ENCODE measurements at places on chromosomes 7 and 10.

DNA sequence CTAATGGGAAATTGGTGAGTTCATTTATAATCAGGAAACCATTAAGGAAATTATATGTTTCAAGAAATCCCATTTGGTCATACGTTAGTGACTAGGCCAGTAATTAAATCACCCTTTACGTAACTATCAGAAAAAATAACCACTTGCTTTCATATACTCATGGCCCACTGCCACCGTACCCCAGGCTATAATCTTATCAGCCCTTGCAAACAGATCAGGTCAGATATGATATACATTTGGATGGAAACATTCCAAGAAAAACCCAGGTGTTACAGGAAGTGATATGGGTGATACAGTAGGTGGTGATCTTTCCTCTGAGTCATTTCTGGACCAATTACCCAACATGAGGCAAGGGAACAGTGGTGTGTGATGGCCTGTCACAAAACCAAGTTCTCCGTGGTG is 481.0 kb upstream of the SEMA3A start:
- no peak for DNase-seq

- no peak for DNase-seq
These were observed 26.1 kb upstream of the PRKAR1B start for GRCh38 chr7:753190-753589.

- no peak for DNase-seq
These were observed 399.9 kb downstream of the GATA3 start for GRCh38 chr10:8454357-8454756.

- DNase-seq = no peak
These were observed 116.1 kb downstream of the INSYN2A start for GRCh38 chr10:127080317-127080716.

DNA sequence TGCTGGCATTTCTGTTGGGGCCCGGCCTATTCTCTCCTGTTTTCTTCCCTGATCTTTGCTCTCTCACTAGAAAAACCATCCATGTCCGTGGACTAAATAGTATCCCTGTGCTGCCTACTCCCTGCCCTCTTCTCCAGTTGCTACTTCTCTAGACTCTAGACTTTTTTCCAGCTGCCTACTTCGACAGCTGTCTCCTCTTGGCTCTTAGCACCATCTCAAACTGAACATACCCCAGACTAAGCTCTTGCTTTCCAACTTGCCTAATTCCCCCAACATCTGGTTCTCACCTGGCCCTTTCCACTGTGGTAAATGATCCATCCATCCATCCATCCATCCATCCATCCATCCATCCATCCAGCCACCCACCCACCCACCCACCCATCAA is 19.5 kb downstream of the ADCYAP1R1 start:
- no peak for DNase-seq

DNA sequence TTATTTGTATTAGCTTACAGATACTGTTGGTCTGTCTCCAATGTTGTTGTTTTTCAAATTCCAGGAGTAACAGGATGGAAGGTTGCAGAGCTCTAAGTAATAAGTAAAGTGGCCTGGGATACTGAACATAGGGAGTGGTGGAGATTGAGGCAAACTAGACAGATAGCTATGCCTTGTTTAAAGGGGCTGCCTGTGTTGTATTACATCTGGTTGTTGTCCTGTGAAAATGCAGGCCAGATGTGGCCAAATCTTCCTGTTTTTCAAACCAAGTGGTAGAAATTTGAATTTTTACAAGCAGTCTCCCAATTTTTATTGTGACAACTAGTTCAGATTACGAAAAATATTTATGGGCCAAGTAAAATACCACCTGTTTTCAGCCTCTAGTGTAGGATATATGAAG is 33.5 kb downstream of the BICC1 start:
- no peak for DNase-seq

DNA sequence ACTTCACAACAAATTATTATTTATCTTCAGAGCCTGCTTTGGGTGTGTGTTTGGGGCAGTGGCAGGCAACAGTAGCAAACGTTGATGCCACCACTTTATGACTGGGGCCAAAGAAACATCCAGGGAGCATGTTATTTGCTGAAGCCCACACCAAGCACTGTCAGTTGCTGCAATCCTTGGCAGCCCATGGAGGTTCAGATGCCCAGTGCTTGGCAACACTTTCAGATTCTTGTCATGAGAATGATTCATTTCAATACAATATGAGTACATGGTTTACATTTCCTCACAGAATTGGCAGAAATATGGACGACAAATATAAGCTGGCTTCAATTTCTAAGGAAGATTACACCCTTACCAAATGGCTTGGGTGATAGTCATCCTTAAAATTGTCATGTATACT is 46.5 kb upstream of the GLI3 start:
- no peak for DNase-seq

GRCh38 chr7:93044147-93044810 is 73.5 kb downstream of the SAMD9 start:
- DNase-seq = no peak

DNA sequence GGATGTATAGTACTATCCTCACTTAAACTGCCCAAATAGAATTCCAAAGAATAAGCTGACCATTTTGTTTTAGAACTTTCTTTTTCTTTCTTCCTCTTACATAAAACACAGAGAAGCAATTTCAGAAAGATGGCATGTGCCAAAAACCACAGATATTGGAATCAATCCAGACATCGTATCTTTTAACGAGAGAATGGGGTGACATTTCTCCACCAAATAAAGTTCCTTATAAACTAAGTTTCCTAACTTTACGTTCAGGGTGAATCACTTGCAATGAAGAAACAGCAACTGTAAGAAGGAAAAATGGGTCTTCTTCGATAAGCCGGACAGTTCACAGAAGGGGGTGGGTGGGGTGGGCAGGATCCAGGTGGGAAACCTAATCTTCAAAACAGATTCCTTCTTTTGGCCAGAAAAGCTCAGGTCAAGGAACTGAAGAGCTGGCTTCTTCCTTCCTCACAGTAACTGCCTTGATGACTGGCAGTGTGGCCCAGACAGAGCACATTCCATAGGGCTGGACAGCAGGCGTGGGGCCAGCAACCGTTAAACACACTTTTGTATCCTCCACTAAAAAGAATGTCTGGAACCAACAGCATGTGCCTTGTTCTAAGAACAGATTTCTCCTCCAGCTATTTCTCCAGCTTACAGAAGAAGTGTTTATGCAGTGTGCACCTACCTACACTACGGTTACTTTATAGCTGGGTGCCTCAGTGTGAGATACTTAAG is 31.5 kb downstream of the CREB3L2 start:
- DNase-seq = peak; percentile 17

GRCh38 chr10:13773496-13774170 is 186.9 kb downstream of the PRPF18 start:
- DNase-seq = no peak

DNA sequence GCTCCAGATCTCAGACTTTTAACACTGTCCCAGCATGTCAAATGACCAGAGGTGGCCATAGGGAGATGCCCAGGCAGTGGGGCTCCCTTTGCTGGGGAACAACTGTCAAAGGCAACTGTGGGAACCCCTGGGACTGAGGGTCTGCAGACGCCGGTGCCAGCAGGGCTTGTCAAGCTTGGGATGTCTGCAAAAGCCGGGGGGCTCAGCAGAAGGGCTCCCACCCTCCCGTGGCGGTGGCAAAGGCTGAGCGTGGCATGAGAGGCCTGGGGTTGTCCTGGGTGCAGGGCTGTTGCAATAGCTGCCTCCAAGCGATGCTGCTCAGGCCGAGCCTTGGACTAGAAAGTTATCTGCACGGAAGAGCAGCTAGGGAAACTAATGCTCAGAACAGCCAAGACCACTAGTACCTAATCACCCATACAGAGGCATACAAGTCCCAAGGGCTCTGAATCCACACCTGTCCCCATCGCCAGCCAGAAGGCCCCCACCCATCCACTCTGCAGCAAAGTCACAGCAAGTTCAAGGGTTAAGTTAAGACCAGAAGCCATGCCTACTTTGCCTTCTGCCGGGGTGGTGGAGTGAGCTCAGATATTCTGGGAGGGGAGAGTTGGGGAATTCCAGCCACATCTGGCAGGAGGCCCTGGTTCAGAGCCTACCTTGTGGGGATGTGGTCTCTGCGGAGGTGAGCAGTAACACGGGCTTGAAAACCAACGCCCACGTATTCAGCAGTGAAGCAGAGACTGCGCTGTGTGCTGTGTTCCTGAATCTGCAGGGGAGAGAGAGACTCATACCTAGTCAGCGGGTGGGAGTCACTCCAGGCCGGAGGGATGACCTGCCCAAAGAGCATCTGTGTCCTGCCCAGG is 4.6 kb downstream of the SH2B2 start:
- no peak for DNase-seq

GRCh38 chr7:106987777-106988176 is 56.7 kb upstream of the PRKAR2B start:
- no peak for DNase-seq

- peak; percentile 24 for DNase-seq
These were observed 1.7 kb upstream of the CDH23 start for GRCh38 chr10:71394926-71395562.

- no peak for DNase-seq
These were observed 2.7 kb downstream of the FAM131B start for GRCh38 chr7:143359771-143360353.

DNA sequence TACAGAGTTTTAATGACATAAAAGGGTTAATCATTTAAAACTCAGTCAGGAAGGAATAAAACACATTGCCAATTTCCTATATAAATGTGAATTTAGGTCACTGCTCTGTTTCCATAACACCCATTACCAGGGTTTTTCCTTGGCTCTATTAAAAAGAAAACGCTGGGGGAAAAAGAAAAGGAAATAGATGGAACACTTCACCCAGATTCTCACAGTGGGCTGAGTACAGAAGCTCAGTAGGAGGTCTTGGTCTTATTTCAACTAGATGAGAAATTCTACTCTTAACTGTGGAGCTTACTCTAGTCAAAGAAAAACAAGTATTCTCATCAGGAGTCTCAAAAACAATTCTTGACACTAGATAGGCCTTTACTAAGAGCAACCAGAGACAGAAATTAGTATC is 36.5 kb downstream of the GLUD1 start:
- DNase-seq = no peak

DNA sequence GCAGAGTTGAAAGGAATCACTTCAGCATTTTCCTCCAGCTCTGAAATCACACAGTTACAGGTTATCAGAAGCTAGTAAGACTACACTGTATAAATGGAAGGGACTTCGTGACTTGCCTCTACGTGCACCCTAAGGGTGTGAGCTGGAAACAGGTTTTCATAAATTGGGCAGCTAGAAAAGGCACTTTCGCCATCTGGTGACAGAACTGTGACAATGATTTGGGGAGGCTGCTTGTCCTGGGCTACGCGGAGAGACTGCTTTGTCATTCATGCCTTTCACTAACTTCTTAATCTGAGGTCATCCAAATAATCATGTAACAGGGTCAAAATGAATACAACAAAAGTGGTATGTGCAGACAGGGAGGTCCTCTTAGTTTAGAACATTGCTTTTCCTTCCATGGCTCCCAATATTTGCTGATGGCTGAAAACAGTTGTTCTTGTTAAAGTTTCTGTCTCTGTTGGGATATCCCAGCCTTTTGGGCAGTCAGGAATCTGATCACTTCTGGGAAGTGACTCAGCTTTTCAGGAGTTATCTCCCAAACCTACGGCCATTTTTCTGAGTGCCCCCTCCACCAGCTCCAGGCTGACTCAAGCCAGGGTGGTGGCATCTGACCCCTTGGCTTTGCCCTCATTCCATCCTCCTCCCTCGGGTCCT is 17.8 kb downstream of the VWC2 start:
- DNase-seq = no peak

GRCh38 chr10:33935350-33935749 is 600.9 kb upstream of the NRP1 start:
- no peak for DNase-seq

DNA sequence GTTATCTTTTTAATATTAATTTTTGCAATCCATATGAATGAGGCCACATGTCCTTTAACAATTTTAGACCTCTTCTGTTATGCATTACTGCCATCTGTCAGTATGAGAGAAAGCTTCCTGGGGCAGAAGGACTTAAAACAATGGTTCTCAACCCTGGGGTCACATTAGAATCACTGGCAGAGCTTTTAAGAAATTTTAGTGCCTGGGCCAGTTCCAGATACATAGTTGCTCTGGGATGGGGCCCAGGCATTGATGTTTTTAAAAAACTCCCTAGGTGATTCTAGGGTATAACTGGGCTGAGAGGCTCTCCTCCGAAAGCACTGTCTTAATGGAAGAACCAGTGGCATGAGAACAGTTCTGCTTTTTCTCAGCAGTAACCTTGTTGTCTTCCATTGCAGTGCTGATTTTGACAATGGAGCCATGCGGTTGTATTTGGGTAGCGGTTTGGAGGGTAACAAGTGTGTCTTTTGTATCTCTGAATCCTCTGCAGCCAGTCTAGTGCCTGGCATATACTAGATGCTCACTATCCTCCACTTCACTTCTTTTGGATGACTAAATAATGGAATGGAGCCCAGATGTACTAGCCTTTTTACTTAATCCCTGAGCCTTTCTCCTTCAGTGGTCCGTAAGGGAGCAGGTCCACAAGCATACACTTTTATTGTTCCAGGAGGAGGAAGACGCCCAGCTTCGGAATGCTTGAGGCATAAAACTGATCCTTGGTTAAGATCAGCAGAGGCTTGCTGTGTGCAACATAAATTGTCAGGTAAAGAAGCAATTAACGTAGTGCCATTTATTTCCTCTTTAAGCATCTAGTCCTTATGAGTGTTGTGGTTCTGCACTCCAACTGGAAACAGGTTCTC is 227.1 kb downstream of the AUTS2 start:
- no peak for DNase-seq

DNA sequence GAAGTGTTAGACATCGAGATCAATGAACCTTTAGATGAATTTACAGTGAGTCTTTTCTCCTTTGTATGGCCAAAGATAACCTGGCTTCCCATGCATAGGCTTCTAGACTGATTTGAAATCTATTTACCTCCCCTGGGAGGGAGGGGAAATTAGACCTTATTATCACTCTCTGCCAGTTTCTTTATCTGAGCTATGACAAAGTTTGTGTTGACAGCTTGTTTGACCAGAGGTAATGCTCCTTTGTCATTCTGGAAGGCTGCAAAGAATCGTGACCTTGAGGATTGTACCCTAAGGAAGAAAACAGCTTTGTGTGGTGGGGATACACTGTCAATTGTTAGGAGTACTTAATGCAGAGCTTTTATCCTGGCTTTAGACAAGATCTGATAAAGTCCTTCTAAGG is 36.4 kb downstream of the RBM33 start:
- no peak for DNase-seq

DNA sequence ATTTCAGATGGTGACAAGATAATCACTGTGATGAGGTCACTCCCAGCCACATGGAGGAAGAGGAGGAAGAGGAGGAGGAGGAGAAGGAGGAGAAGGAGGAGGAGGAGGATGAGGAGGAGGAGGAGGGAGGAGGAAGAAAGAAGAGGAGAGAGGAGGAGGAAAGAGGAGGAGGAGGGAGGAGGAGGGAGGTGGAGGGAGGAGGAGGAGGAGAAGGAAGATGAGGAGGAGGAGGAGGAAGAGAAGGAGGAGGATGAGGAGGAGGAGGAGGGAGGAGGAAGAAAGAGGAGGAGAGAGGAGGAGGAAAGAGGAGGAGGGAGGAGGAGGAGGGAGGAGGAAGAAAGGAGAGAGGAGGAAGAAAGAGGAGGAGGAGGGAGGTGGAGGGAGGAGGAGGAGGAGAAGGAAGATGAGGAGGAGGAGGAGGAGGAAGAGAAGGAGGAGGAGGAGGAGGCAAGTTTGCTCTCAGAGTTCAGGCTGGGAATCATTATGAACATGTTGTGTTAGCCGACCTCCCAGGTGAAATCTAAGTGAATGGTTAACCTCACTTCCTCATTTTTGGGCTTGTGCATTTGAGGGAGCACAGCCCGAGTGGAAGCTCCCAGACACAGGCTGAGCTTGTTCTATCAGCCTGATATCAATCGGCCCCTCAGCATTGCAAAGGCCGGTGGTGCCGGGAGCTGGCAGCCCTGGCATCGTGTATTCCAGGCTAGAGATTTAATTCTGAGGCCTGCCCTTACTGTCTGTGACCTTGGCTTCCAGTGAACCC is 236.2 kb upstream of the PITRM1 start:
- DNase-seq = no peak

- no peak for DNase-seq
These were observed 20.6 kb upstream of the WASL start for GRCh38 chr7:123769371-123769770.

All from kidney (tissue), 22 donors.